Eye (tissue), 1 donor: ENCODE measurements at places on chromosomes 5 and 9.

GRCh38 chr9:6450641-6451375 is 37.8 kb downstream of the UHRF2 start:
- no peak for DNase-seq

GRCh38 chr9:90044263-90044662 is 439.5 kb downstream of the GADD45G start:
- DNase-seq = no peak

- DNase-seq = peak; percentile 13
These were observed 609.8 kb upstream of the GRAMD2B start for GRCh38 chr5:125813221-125813974.

GRCh38 chr5:90410178-90410762 is 714 bp upstream of the CETN3 start:
- DNase-seq = no peak

- no peak for DNase-seq
These were observed 2013.1 kb upstream of the CDH9 start for GRCh38 chr5:29051509-29051908.

- no peak for DNase-seq
These were observed 32.5 kb downstream of the GSN start for GRCh38 chr9:121300283-121301119.
